Esophagus muscularis mucosa (tissue), 4 donors: ENCODE measurements at places on chromosomes 3 and 15. TPM values are rescaled to one million over a fixed set of nuclear protein-coding genes. Genes with fewer than 3 reads are reported as not detected.

GRCh38 chr3:140342668-140343067, 335.2 kb upstream of the TRIM42 start:
- no peaks in the 10 kb centered on the region for H3K27me3 ChIP-seq
- H3K4me1 ChIP-seq: no peaks in the 10 kb centered on the region
- no peak for DNase-seq
- no peak overlapping the region for H3K27ac ChIP-seq
- H3K36me3 ChIP-seq: no peaks in the 10 kb centered on the region

DNA sequence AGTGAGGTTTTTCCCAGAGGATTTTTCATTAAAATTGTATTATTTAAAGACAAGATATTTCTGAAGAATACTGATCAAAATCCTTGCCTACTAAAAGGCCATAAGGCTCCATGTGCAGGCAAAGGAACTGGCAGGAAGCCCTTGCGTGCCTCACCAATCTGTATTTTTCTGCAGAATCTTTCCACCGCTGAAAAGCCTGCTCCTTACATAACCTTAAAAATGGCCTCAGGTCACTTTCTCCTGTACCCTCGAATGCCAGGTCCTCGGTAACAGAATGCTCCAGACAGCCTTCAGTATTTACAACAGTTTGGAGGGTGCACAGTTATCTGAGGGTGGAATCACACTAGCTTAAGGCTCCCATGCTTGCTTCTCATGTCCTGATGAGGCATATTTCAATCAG, 3.2 kb downstream of the MORC1 start:
- H3K27ac ChIP-seq: no peak overlapping the region
- H3K4me1 ChIP-seq: no peaks in the 10 kb centered on the region
- H3K27me3 ChIP-seq: no peaks in the 10 kb centered on the region
- H3K36me3 ChIP-seq: no peaks in the 10 kb centered on the region

The PLA2G4E gene
- total RNA-seq: not detected

- H3K27ac ChIP-seq: no peak overlapping the region
- H3K36me3 ChIP-seq: no peaks in the 10 kb centered on the region
- no peak for DNase-seq
These were observed 52.8 kb downstream of the PLD1 start for GRCh38 chr3:171757361-171758034.

The GOLGA6L10 gene
- total RNA-seq: 1.3 TPM

DNA sequence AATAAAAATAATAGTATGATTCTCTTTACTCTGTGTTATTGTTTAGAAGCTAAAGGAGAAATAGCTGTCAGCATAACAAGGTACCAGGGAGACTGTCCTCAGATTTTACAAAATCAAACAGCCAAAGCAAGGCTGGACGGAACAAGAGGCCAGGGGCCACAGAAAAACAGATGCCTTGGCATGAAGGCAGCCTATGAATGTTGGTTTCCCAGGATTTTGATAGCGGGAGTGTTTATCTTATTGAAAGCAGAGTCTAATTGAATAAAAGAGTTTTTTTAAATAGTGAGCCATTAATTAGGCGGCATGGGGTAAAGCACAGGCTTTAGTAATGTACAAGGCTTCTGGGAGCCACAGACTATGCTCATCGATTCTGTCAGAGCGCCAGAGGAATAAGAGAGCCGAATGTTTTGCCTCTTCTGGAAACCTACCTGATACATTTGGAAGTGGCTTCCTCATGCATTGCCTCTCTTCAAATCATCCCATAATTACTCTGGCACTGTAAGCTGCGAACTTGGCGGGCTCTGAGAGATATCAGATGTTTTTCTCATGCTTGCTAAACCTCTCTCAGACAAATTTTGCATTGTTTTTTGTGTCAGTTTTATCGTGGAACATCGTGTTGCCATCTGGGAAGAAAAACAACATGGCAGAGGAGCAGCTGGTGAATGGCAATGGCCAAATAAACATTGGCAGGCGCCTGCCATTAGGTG, 30.4 kb upstream of the TMCO5A start:
- no peak overlapping the region for H3K4me3 ChIP-seq
- no peak overlapping the region for H3K27ac ChIP-seq

DNA sequence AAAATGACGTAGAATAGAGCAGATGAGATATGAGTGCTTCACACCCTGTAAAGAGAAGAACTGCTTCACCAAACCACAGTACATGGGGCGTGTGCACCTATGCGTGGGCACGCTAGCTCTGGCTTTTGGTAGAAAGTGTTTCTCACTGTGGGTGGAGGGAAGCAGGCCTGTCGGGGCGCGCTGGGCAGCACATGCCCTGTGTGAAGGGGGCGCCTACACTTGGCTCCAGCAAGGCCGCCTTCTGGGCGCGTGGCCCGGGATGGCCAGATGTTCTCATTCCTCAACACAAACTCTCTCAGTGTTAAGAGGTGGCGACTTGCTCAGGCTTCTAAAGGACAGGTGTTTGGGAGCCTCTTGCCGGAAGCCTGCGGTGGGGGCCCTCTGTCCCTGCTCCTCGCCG, 90.0 kb downstream of the FBLN2 start:
- no peaks in the 10 kb centered on the region for H3K4me1 ChIP-seq
- no peaks in the 10 kb centered on the region for H3K27me3 ChIP-seq
- H3K4me3 ChIP-seq: no peak overlapping the region
- H3K36me3 ChIP-seq: no peaks in the 10 kb centered on the region
- no peak overlapping the region for H3K27ac ChIP-seq

The CCR8 gene
- total RNA-seq: not detected

- H3K27ac ChIP-seq: no peak overlapping the region
- H3K36me3 ChIP-seq: peaks cover 23% of the 10 kb centered on the region
- peaks cover 18% of the 10 kb centered on the region for H3K4me1 ChIP-seq
- no peak overlapping the region for H3K4me3 ChIP-seq
- H3K27me3 ChIP-seq: no peaks in the 10 kb centered on the region
These were observed 23.4 kb downstream of the GPD1L start for GRCh38 chr3:32129832-32130231.

The LCTL gene
- total RNA-seq: not detected

The SAMMSON gene
- total RNA-seq: 2.8 TPM

DNA sequence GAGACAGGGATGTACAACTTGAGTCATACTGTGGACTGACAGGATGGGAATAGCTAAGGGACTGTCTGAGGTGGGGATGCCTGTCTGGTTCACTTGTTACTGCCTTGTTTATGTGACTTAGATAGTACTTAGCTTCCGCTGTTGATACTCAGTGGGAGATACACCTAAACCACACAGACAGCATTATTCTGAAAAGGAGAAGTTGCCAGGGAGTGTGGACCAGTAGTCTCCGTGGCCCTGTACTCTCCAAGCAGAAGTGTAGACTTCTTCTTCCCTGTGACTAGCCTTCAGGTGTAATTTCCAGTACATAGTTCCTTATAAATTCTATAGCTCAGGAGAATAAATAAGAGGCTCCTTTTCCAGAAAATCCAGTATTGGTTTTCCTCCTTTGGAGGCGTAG, 5.1 kb downstream of the HIGD2B start:
- no peak overlapping the region for H3K27ac ChIP-seq
- no peaks in the 10 kb centered on the region for H3K27me3 ChIP-seq
- no peak overlapping the region for H3K4me3 ChIP-seq
- DNase-seq: no peak
- H3K4me1 ChIP-seq: peaks cover 9% of the 10 kb centered on the region
- H3K36me3 ChIP-seq: no peaks in the 10 kb centered on the region

GRCh38 chr3:88713233-88713691, 394.2 kb upstream of the EPHA3 start:
- DNase-seq: no peak
- H3K36me3 ChIP-seq: no peaks in the 10 kb centered on the region
- H3K27me3 ChIP-seq: no peaks in the 10 kb centered on the region
- no peak overlapping the region for H3K27ac ChIP-seq
- no peaks in the 10 kb centered on the region for H3K4me1 ChIP-seq
- H3K4me3 ChIP-seq: no peak overlapping the region
